ENCODE measurements at places on chromosomes 3 and 15.

GRCh38 chr3:107987036-107987939 is 103.5 kb downstream of the CD47 start:
- no peak for DNase-seq

DNA sequence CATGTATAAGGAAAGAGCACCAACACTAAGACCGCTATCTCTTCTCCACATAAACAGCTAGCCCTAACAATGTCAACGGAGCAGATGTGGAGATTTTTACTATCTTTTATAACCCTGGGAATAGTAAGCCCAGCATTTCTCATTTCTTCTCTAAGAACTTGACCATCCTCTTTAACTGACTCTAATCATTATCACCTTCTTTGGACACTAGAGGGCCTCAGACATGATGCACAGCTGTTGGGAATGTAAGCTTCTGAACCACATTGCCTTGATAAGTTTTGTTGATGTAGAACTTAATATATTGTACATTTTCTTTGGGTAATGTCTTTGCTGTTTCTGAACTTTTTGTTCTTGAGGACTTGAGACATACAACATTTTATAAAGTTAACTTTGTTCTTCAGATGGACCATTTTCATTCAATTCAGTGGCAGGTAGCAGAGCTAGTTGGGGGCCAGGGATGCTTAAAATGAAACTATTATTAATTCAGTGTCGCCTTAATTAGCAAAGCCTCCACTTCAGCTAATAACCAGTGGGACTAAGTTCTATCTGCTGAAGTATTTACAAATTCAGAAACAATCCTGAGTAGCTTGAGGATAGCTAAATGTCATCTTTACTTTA is 9.6 kb upstream of the TAGLN3 start:
- DNase-seq, result no peak

DNA sequence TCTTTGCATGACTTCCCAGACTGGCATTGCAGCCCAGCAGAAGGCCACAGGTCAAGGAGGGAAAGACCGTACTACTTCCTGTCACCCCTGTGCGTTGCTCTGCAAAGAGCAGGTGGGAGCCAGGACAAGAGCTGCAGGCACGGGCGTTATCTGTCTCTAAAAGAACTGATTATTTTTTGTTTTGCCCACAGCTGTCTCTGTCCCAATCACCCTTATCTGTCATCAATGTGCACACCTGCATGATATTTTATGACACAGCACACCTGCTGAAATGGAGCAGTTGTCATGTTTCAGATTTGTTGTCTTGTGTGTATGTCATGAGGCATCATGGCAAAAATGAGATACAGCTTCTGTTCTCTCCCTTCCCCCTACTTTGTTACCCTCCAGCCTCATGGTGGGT is 58.8 kb downstream of the SLCO3A1 start:
- DNase-seq, result no peak

- no peak for DNase-seq
These were observed 24.8 kb downstream of the AADAC start for GRCh38 chr3:151838574-151839312.

DNA sequence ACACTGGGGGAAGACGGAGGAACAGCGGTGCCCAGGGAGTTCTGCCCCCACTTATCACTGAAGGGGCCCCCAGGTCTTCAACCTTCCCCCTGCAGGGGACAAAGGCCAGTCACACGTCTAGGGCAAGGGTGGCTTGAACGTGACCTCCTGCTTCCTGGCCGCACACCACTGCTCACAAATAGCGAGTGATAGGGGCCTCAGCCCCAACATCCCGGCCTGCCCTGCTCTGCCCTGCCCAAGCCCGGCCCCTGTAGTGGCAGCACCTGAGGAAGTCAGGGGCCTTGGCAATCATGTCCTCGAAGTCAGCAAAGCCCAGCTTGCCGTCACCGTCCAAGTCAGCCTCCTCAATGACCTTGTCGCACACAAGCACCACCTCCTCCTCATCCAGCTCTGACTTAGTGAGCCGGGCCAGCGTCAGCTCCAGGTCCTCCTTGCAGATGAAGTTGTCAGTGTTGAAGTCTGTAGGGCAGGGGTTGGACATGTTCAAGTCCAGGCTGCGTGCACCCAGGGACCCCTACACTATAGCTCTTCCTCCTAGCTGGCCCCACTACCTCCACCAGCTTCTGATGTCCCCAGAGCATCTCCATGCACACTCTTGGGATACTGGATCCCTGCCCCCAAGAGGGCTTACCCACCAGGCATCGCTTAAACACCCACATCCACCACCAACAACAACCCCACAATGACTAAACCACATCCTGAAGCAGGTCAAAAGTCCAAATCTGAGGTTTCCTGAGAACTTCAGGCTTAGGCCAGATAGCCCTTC is 13.3 kb downstream of the SH2D7 start:
- DNase-seq, result no peak

DNA sequence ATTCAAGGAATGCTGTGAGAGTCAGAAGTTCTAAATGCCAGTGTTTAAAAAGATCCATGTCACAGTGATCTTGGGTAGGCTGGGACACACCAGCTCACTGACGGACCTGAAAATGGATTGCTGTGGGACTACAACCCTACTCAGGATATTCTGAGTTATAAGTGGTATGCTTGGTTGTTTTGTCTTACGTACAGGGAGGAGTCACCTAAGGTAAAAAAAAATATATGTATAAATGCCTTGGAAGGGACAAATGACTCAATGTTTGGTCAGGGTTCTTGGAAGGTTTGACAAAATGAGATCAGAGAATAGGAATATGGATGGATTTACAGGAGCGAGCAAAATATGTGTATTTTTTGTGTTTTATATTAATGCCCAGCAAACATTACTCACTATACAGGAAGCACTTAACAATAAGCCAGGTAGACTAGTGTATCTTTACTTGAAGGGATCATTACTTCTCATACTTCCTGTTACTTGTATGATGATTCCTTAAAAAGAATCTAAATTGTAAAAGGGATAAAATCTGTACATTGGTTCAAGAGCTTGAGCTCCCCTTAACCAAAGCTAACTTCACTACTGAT is 767.3 kb downstream of the GBE1 start:
- DNase-seq, result no peak

DNA sequence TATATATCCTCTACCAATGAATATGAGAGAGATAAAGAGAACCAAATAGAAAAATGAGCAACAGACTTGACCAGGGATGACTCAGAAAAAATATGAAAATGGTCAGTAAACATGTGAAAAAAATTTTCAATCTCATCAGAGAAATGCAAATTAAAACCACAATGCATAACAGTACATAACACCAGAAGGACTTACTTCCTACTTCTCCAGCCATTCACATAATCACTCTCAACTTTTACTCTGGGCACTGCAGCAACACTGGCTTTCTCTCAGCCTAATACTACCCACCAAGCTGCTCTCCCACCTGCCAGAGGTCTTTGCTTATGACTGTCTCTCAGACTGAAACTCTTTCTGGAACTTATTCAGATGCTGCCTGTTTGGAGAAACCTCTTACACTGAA is 49.4 kb downstream of the DPH6 start:
- DNase-seq, result no peak

DNA sequence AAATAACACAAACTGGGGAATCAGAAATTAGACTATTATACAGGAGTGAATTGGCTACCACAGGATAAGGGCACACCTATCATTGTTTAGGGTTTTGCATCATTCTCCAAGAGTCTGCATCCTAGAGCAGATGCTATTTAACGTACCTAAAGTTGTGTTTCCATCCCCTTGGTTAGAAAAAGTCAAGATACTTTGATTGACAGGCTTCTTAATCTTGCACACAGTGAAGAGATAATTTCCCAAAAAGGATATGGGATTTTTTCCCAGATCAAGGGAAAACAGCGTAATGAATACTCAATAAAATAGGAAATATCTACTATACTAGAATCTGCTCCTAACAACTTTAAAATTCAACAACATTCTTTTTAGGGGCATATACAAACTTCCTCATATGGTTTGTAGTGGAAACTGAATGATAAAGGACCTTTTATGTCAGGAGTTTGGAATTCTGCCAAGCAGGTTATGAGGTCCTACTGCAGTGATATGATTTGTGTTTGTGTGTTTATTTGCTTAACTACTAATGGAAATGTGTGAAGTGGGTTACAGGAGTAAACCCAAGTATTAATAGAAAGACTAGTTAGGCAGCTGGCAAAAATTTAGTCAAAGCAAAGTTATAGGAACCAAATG is 124.1 kb upstream of the MME start:
- no peak for DNase-seq

GRCh38 chr15:74825866-74826265 is 561 bp upstream of the CPLX3 start:
- DNase-seq, result no peak

All from effector CD8-positive, alpha-beta T cell (primary cell).